Suppressor macrophage treated with lipopolysaccharide for 4 hours (primary cell): ENCODE measurements at places on chromosomes 11 and 22.

- DNase-seq, result no peak
Observed at GRCh38 chr11:131549099-131549498, 178.7 kb downstream of the NTM start.

DNA sequence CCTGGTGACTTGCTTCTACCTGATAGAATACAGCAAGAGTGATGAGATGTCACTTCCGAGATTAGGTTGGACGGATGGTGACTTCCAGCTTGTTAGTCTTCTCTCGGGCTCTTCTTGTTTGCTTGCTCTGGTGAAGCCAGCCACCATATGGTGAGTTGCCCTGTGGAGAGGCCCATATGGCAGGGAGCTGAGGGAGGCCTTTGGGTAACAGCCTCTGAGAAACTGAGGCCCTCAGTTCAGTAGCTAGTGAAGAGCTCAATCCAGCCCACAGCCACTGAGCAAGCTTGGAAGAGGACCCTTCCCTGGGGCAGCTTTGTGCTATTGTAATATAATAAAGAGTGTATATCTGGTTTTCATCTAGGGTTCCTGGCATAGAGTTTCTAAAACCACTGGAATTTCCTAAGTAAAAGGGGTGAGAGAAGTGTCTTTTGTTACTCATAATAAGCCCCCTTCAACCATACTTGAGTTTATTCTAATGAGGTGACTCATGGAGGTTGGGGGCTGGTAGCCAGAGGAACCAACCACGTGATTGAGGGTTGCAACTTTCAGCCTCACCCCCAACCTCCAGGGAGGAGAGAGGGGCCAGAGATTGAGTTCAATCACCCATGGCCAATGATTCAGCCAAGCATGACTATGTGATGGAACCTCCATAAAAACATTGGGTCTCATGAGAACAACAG, 8.0 kb upstream of the TPCN2 start:
- peak; percentile 78 for DNase-seq

DNA sequence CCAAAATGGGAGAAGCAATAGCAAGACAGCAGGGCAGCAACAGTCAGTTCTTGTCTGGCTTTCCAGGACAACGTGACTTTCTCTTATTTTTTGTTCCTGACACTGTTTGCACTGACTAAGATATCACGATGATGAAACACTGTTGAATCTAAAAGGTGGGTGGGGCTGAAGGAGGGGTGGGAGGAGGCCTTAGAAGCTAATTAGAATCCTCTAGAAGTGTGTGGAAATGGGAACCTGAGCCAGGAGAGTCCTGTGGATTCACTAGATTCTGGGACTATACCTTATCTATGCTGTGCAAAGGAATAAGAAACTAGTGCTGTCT, 300.3 kb downstream of the ST3GAL4 start:
- no peak for DNase-seq

GRCh38 chr22:38069372-38070249, 12.4 kb downstream of the PICK1 start:
- DNase-seq, result no peak

GRCh38 chr11:39374963-39375698, 2084.3 kb downstream of the LRRC4C start:
- DNase-seq, result peak; percentile 54

DNA sequence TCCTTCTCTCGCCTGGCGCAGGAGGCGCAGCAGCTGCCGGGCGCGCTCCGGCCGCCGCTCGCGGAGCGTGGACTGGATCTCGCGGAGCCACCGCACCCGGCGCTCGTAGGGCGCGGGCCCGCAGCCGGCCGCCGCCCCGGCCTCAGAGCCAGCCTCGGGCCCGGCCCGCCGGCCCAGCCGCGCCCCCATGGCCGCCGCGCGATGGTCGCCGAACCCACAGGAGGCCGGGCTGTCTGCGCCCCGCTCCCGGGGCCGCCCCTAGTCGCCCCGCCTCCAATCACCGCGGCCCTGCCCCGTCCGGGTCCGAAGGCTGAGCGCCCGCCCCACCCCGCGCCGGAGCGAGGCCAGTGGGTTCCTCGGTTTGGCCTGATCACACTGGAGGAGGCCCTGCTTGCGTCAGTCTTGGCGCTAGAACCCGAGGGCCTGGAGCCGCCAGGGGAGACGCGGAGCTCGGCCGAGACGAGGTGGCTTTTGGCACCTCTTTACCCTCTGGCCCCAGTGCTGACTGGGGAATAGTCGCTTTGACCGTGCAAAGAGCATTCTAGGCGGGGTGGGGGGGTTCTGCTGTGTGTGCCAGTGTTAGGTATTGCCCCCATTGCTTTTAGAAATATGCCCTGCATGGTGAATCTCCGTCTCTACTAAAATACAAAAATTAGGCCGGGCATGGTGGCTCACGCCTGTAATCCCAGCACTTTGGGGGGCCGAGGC, at the start of gene LRRC75B:
Gene LRRC75B (minus strand): TSS at position 223 of the 708 bp plus-strand sequence. CDS start 34 bp downstream, at position 189.
- peak; percentile 80 for DNase-seq

DNA sequence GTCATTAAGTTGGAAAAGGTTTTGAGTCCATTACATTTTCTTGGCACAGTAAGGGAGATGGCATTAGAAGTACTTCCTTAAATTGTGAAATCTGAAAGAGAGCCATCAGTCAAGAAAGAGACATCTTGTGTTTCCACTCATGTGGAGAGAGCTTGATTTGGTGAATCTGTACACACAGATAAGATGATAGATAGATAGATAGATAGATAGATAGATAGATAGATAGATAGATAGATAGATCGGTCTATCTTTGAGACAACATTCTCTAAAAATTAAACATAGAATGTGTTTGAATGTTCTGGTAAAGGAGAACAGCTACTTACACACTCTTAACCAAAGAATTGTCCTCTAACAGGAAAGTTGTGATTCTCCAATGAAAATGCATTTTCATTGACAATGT, 76.2 kb downstream of the TTC17 start:
- no peak for DNase-seq

DNA sequence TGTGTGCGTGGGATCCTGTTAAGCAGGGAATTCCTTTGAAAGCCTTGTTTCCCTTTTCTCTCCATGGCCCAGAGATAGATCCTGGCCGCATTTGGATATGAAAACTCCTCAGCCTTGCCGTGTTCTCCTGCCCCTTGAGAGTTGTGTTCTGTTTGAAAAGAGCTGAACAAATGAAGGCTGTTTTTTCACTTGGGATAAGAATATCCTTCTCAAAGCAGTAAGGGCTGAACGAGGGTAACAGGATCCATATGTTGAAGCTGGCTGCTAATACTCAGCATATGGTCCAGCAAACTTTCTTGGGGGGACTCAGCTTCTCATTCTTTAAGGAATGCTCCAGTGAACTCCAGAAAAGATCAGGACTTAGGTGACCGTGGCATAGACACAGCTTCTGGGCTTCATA, 114.5 kb upstream of the TTC12 start:
- no peak for DNase-seq

- DNase-seq, result peak; percentile 48
Observed at GRCh38 chr22:27801616-27802345, at the start of gene MN1. Gene MN1 (minus strand): TSS chr22:27801756. CDS start chr22:27800543, 1,213 bp downstream.

- DNase-seq, result peak; percentile 34
Observed at GRCh38 chr11:75474240-75474639, 41.2 kb upstream of the KLHL35 start.

DNA sequence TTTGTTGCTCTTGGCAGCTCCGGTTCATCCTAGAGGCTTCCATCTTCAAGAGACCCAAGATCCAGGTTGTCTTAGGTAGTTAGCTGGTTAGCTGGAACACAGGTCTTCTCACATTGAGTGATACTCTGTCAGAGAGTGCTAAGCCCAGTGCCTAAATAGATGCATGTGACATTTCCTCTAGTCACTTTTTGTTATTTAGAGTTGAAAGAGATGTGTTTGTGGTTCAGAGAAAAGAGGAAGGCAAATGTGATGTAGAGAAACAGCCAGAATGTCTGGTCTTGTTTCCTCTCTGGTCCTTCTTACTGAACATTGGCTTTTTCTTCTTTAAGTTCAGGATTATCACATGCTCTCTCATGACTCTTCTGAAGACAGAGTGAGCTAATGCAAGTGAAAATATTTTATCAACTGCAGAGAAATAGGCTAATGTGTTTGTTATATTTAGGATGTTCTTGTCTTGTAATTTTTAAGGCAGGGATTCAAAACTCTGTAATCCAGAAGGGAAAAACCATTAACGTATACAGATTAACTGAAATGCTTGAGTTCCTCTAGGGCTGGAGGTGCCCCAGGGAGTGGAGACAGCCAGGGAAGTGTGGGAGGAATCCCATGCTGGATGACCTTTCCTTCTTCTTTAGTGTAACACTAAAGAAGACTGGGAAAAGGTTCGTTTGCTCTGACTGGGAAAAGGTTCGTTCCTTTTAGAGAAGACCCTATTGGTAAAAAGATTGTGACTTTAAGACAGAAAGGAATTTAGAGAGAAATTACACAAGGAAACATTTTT, 75.4 kb downstream of the SWAP70 start:
- DNase-seq, result peak; percentile 65

- DNase-seq, result no peak
Observed at GRCh38 chr11:59263225-59263894, 50.6 kb upstream of the MPEG1 start.

DNA sequence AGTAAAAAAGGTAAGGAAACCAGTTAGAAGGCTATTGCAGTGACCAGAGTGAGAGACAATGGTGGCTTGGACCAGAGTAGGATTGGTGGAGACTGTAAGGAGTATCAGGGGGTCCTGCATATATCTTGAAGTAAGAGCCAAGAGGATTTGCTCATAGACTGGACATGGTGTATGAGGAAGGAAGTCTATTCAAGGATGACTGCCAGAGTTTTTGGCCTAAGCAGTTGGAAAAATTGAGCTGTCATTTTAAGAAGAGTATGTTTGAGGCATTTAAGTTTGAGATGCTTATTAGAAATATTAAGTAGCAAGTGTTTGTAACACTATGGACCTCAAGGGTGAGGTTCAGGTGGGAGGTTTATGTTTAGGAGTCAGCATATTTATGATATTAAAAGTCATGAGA, 596.6 kb downstream of the METTL15 start:
- DNase-seq, result no peak

GRCh38 chr11:13134066-13134465, 125.0 kb downstream of the RASSF10 start:
- no peak for DNase-seq

GRCh38 chr11:119223856-119224255, 17.7 kb downstream of the CBL start:
- no peak for DNase-seq

DNA sequence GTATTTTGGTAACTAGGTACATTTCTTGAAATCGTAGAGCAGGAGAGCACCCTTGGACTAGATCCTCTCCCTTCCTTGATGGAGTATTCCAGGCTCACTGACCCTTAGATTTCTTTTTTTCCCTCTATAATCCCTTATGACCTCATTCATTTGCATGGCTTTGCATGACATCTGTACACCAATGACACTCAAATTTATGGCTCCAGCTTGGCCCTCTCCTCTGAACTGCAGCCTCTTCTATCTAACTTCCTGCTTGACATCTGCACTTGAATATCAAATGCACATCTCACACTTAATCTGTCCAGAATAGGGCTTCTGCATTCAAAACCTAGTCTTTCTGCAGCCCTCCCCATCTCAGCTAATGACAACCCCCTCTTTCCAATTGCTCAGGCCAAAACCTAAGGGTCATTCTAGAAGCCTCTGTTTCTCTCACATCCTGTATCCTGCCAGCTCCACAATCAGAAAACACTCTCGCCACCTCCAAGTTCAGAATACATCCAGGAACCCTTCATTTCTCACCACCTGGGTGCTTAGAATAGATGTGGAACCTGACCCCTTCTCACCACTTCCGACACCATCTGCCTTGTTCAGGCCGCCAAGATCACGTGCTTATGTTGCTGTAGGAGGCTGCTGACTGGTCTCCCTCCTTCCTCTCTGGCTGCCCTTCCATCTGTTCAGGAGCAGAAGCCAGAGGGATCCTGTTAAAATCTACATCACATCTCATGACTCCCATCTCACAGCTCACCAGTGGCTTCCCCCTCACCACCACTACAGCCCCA, 138.9 kb upstream of the MTNR1B start:
- DNase-seq, result no peak

DNA sequence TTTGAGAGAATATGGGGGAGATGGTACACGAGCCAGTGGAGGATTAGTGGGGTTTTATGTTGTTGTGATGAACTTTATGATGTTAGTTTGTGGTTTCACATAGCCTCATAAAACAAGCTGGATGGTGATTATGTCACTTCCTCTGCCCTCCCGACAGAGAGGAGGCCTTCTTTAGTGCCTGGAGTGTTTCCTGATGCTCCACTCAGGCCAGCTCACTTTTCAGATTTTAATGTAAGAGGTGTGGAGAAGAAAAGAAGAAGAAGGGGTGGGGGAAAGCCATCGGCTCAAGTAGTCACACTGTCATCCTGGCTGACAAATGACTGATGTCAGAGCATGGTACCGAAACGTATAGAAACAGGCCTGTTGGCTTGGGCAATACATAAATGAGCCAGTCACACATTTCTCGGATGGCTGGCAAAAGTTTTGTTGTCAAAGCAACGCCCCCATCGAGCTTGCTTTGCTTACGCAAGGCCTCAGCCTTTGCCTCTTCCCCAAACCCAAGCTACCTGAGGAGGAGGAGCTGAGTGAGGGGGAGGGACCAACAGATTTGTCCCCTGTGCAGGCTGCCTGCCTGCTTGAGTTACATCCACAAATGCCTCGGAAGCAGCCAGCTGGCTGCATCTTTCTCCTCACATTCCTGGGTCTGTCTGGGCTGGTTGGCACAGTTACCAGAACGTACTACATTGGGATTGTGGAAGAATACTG, at the start of gene HEPHL1:
Gene HEPHL1 (plus strand): TSS at position 578 of the 705 bp plus-strand sequence. CDS start 15 bp downstream, at position 593.
- DNase-seq, result no peak

DNA sequence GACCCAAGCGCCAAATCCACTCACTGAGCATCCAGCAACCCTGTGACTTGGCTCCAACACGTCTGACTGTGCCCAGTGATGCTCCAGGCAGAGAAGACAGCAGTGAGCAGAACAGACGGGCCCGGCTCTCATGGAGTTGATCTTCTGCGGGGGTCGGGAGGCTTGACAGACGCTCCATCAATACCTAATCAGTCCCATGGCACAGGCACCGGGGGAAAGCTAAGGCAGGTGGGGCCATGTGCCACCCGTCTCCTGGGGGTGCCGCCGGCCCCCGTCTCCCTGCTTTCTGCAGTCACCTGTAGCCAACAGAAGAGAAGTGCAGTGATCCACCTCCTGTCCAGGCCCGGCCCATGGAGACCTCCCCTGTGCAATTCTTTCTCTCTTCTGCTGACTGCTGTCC, 47.5 kb downstream of the LINC01488 start:
- DNase-seq, result no peak

DNA sequence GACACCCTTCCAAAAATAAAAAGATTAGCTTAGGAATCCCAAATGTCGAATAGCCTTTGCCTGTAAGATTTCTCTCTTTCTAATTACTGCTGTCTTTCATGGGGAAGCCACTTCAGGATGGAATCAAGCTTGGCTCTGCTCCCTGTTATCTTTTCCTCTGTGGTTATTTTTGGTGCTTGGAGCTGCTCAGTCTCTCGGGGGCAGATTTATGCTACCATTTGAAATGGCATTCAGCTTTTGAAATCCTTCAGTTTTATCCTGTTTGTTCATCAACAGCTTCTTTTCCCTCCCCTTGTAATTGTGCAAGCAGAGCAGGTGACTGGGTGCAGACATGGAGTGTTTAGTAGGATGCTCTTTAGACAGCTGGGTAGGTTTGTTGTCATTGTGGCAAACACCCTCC, 111.0 kb downstream of the DBX1 start:
- no peak for DNase-seq

- no peak for DNase-seq
Observed at GRCh38 chr11:17650127-17650911, 69.1 kb upstream of the MYOD1 start.
